ENCODE measurements at places on chromosomes 7 and 10.

DNA sequence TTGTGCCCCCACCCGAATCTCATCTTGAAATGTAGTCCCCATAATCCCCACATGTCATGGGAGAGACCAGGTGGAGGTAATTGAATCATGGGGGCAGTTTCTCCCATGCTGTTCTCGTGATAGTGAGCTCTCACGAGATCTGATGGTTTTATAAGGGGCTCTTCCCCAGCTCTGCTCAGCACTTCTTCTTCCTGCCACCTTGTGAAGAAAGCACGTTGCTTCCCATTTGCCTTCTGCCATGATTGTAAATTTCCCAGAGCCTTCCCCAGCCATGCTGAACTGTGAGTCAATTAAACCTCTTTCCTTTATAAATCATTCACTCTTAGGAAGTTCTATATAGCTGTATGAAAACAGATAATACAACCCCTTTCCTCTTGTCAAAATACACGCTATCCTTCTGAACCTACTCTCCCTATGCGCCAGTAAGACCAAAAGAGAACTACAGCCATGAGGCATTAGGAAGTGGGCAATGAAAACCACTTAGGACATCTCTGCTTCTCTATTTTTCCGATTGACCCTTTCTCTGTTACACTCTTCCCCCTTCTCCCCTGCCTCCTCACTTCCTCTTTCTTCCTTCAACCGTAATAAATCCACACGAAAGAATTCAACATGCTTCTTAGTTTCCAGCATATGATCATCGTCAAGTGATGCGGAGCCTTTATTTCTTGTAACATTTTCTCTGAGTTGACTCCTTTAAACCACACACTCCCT lies 101.2 kb upstream of the WDR11 start:
- no peak for DNase-seq

DNA sequence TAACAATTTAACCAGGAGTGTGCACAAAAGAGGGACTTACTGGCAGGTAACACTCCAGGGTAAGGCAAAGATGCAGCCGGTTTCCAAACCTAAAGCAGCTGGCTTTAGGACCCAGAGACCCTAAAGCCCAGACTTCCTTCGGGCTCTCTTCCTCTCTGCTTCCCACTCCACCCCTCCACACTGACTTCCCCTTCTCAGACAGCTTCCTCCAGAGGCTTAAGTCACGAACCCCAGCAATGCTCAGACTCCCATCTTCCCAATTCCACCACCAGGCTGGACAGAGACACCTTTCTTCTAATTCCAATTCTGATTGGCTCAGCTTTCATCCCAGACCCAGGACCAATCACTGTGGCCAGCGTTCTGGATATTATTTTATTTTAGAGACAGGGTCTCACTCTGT lies 24.8 kb downstream of the STYXL1 start:
- no peak for DNase-seq

DNA sequence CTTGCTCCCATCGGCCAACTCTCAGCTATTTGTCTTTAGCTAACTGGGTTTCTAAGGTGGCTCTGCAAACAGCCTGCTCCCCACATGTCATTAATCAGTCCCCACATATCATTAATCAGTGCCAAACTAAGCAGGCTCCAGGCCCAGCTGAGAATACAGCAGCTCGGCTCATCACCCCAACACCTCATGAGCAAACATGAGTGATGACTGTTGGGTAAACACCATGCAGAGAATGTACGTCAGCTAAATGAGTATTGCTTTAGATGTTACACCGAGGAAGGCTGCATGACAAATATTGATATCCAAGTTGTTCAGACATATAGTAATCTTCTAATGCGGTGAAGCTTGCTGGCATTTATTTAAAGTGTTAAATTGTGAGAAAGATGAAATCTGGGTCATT lies 187.5 kb upstream of the AOAH start:
- no peak for DNase-seq

DNA sequence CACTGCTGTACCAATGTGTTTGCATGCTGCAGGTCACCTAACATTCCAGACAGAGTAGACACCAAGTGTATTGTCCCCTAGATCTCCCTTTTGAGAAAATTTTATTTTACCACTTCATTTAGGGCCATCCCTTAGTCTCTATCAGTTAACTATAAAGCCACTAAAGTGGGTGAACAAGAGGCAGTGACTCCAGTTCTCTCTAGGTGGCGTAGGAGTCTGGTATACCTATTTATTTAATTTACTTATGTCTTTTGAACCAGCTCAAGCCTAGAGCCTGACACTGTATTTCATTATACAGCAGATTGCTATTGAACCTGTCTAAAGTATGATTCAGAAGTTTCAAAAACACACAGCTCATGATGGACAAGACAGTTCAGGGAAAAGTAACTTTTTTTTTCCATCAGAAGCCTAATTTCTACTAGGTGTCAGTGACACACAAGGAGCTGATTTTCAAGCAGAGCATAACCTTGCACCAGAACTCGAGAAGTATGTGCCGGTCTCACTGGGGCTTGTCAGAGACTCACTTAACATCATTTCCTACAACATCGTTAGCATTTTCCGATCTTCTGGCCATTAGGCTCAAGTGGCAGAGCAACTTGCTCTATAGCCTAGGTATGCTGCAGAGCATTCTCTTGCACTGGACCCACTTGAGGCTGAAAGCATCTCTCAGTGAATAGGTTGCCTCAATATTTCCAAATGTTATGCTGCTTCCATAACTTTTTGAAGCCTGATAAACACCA lies 175.4 kb downstream of the CDC14C start:
- no peak for DNase-seq

DNA sequence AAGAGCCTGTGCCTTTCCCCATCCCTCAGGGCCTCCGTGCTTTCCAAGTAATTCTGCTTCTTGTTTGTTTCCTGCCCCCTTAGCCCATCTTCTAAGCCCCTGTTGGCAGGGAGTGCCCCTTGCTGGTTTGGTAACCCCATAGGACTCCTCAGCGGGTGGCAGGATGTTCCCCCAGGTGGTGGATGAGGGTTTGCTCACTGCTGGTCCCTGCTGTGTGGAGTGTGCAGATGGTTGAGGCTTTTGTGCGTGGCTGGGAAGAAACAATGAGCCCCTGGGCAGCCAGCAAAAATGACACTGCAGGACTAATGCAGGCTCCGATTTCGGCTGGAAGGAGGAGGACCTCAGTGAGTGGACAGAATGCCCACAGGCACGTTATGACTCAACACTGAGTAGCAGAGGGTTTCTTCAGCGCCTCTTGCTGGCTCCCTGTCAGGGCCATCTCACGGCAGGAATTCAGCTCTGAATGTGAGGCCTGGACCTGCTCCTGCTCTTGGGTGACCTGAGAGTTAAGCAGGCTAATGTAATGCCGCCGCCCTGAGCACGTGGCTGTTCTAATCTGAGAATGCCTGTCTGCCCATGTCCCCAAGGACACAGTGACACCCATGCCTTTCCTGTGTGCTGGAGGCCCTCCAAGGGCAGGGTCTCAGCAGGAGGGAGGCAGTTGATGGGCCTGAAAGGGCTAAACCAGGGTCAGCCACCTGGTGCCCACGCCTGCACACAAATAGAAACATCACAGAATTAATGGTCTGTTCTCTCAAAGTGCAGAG lies 16.6 kb downstream of the BAG3 start:
- no peak for DNase-seq

DNA sequence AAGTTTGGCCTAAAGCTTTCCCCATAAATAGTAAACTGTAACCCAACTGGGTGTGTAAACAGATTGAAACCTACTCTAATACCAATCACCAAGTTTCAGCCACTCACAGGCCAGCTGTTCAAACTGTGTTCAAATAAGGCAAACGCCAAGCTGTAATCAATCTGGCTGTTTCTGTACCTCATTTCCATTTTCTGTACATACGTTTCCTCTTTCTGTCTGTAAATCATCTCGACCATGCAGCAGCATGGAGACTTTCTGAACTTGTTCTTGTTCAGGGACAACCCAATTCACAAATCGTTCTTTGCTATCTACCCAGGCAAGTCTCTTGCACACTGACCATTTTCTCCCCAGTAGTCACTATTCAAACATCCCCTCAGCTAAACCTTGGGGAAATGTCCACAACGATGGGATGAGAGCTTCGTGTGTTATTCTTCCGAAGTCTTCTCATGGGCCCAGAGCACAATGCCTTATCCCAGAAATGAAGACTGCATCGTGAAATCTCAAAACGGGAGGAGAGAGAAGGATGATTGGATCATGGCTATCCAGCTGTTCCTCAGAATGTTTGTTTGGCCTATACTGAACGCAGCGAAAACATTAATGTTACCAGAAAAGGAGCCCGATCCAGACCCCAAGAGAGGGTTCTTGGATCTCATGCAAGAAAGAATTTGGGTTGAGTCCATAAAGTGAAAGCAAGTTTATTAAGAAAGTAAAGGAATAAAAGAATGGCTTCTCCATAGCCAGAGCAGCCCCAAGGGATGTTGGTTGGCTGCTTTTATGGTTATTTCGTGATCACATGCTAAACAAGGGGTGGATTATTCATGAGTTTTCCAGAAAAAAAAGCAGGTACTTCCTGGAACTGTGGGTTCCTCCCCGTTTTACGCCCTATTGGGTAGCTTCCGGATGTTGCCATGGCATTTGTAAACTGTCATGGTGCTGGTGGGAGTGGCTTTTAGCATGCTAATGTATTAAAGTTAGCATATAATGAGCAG lies 86.2 kb downstream of the SLC16A9 start:
- no peak for DNase-seq

GRCh38 chr10:90028312-90028711 lies 326.9 kb downstream of the KIF20B start:
- DNase-seq: no peak

GRCh38 chr10:62652564-62652963 lies 152.0 kb upstream of the ADO start:
- no peak for DNase-seq

DNA sequence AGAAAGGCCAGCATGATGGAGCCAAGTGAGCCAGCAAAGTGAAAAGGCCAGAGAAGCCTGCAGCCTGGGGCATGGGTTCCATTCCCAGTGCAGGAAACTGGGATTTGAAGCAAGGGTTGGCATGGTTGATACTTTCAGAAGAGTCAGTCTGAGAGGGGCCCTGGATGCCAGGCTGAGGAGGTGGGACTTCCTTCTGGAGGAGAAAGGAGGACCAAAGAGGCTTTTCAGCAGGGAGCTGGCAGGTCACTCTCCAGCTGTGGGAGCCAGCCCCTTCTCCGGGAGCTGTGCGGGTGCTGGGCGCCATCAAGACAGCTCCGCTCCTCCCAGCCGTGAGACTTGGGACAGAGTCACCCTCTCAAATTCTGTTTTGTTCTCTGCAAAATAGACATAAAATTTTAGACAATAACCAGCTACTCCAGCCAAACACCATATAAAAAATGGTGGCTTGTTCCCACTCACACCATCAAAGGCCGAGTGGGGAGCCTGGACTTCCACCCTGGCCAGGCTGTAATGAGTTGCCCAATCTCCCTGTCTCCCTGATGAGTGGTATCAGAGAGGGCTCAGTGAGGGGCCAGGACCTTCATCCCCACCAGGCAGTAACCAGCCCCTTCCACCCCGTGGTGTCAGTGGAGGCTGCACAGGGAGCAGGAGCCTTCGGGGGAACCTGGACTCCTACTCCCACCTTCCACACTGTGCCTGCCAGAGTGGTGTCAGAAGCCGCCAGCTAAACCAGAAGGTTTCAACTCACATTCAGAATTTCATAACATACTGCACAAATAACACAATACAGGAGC lies 133.6 kb upstream of the RET start:
- DNase-seq: no peak

- DNase-seq: no peak
Observed at GRCh38 chr7:142357953-142358520, 100.2 kb upstream of the PRSS58 start.

DNA sequence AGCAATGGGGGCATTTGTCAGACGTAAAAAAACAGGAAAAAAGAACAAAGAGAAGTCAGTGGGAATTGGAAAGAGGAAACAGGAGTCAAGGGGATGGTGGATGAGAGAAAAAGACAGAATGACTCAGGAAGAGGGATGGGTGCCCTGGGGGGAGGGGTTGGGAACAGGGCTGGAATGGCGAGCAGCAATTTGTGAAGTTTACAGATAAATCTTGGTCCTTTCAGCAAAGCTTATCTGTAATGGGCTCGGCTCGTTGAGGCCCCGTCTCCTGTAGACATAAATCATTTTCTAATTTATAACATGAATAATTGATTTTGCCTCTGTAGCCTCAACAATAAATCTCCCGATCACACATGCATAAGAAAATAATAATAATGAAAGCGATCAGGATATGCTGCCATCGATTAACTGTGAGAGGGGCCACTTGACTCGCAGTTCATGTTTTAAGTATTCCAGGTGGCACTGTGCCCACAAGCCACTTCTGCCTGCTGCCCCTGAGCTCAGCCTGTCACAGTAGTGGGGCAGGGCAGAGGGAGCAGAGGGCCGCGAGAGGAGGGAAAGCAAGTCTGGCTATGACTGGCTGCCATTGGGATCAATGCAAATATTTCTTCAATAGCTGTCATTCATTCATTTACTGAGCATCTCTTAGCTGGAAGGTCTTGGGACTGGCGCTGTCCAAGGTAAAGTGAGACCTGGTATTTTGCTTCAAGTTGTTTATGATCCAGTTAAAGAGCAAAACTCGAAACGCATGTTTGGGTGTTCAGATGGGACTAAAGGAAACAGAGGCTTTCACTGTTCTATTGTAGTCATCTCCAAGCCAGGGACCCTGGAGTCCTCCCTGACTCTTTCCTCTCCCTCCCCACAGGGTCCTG lies 47.4 kb upstream of the R3HCC1L start:
- DNase-seq: no peak

GRCh38 chr10:22427890-22428571 lies 82.7 kb downstream of the SPAG6 start:
- DNase-seq: no peak

GRCh38 chr7:96402913-96403312 lies 81.0 kb upstream of the SLC25A13 start:
- DNase-seq: no peak

DNA sequence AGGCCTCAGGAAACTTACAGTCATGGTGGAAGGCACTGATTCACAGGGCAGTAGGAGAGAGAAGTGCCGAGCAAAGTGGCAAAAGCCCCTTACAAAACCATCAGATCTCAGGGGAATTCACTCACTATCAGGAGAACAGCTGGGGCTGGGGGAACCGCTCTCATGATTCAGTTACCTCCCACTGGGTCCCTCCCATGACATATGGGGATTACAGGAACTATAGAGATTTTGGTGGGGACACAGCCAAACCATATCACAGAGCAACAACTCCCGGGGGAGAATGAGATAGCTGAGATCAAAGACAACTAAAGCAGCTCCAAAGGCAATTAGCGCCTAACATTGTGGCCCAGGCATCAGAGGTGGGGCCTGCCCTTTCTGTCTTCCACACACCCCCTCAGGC lies 85.4 kb upstream of the VOPP1 start:
- DNase-seq: no peak

GRCh38 chr7:89133819-89134218 lies 338.3 kb upstream of the TEX47 start:
- DNase-seq: no peak

GRCh38 chr10:117980216-117980615 lies 66.5 kb downstream of the RAB11FIP2 start:
- DNase-seq: no peak

Data from stimulated activated CD8-positive, alpha-beta memory T cell treated with anti-CD3 and anti-CD28 coated beads, Interleukin-7, amount 100 ng/mL, for 1 hour (primary cell).